Smooth muscle cell of the umbilical artery (primary cell): ENCODE measurements at places on chromosomes 7 and 10. TPM values are rescaled to one million over a fixed set of nuclear protein-coding genes. Genes with fewer than 3 reads are reported as not detected.

CTAGE4 gene
- not detected in 2 replicates for total RNA-seq

ADAM22 gene
- total RNA-seq, result 0.89 and 1.8 TPM in 2 replicates

NACAD gene
- 1.2 and 7.4 TPM in 2 replicates for total RNA-seq

ASAH2 gene
- total RNA-seq, result 0.59 and 2.3 TPM in 2 replicates

ITIH2 gene
- total RNA-seq, result under 0.01 TPM in 1 of 2 replicates, not detected in the other

KEL gene
- not detected in 2 replicates for total RNA-seq

CRCP gene
- total RNA-seq, result 20.8 and 33.4 TPM in 2 replicates

MBL2 gene
- not detected in 2 replicates for total RNA-seq

ARPC1A gene
- total RNA-seq, result 230 and 311 TPM in 2 replicates

GDF10 gene
- not detected in 2 replicates for total RNA-seq

PFKP gene
- total RNA-seq, result 292 and 523 TPM in 2 replicates

PKD2L1 gene
- total RNA-seq, result not detected in 2 replicates

C7orf33 gene
- not detected in 2 replicates for total RNA-seq

INA gene
- total RNA-seq, result 0.30 and 2.5 TPM in 2 replicates

CYP3A7 gene
- total RNA-seq, result 0.30 and 1.1 TPM in 2 replicates

PAPOLB gene
- 0.05 TPM in 1 of 2 replicates, not detected in the other for total RNA-seq

TNS3 gene
- total RNA-seq, result 78.2 and 113 TPM in 2 replicates

SLC39A12 gene
- total RNA-seq, result not detected in 2 replicates

AMPH gene
- total RNA-seq, result 1.4 and 2.4 TPM in 2 replicates

FAM25G gene
- total RNA-seq, result not detected in 2 replicates

FLNC gene
- 226 and 608 TPM in 2 replicates for total RNA-seq

DENND2A gene
- total RNA-seq, result under 0.01 and 0.05 TPM in 2 replicates
